ENCODE measurements at places on chromosomes 13 and 19. TPM values are rescaled to one million over a fixed set of nuclear protein-coding genes. Genes with fewer than 3 reads are reported as not detected.

The ODAD3 gene
- polyA plus RNA-seq = 0.31 TPM

GRCh38 chr19:10288662-10289166 lies 1.0 kb upstream of the ICAM5 start:
- DNase-seq = no peak

DNA sequence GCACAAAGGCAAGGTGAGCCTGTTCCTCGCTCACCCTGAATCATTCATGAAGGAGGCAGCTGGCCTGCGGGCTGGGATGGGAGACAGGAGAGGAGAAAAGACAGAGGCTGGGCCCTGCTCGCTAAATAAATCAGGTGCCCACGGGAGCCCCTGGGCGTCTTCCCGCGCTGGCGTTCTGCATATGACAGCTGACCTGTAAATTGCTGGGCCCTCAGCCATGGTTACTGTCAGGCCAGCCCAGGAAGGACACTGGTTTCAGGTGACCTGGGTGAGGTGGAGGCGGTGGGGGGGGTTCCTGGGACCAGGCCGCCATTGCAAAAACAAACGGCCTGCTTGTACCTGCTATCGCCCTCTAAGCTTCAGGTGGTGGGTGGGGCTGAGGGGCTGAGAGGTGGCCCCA lies 3.4 kb upstream of the PTBP1 start:
- no peak for DNase-seq

DNA sequence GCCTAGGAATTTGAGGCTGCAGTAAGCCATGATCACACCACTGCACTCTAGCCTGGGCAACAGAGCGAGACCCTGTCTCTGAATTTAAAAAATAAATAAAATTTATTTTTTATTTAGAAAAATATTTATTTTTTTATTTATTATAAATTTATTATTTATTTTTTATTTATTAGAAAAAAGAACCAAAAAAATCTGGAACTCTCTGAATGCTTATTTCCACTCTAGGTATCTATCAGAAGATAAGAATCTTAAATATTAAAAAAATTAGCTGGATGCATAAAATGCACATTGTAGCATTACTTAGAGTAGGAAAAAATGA lies 82.8 kb downstream of the CDADC1 start:
- DNase-seq = no peak

DNA sequence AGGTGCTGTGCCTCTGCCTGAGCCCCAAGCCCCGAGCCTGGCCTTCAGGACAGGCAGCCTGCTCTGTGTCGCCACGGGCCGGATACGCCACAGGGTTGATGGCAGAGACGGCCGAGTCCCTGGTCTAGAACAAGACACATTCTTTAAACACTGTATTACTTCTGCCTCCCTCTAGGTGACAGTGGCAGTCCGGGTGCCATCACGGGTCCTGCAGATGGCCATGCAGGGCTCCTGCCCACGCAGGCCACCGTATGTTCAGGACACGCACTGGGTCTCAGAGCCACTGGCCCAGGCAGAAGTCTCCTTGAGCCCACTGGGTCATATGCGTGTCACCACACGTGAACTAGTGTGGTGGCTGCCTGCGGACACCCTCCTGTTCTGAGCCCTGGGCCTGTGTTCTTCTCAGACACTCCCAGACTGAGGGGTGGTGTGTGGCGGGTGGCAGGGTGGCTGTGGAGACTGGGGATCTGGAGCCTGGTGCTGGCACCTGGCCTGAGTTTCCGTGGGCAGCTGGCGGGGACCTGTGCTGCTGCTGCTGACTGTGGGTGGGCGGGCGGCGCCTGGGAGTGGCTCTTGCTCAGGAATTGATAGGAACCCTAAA lies 4.4 kb downstream of the PLEKHJ1 start:
- no peak for DNase-seq

GRCh38 chr19:17610384-17610783 lies 54.9 kb downstream of the COLGALT1 start:
- DNase-seq = no peak

- DNase-seq = no peak
Measured at GRCh38 chr19:18607226-18608101, 865 bp upstream of the CRLF1 start.

All from foreskin keratinocyte (primary cell).